Cortex of kidney (tissue), 1 donor: ENCODE measurements at places on chromosomes 4 and X.

DNA sequence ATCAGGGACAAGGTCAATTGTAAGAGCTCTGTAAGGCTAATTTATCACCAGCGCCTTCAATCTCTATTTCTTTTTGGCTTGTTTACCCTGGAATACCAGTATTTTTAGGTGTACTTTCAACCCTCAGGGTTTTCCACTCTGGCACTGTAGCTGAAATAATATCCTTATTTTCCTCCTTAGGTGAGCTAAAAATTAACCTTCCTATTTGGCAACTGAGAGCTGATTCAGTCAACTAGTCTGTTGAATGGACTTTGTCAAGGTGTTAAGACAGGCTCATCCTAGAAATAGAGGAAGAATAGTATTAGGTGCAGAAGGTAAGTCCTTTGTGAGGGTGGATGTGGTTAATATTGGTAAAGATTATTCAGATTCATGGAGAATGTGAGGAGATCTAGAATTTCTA lies 101.3 kb upstream of the BANK1 start:
- no peak for DNase-seq

DNA sequence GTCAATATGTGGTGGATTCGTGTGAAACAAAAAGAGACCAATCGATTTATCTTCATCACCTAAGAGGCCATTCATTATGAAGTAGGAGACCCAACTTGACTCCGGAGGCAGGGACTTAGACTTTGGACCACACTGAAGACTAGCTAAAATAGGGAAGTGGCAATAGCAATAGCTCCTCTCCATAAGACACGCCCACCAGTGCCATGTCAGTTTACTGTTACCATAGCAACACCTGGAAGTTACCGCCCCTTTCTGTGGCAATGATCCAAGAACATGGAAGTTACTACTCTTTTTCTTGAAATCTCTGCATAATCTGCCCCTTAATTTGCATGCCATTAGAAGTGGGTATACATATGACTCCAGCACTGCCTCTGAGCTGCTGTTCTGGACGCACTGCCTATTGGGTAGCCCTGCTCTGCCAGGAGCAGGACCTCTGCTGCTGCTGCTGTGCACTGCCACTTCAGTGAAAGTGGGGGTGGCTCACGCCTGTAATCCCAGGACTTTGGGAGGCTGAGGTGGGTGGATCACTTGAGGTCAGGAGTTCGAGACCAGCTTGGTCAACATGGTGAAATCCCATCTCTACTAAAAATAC lies 163.2 kb downstream of the PRKX start:
- no peak for DNase-seq

DNA sequence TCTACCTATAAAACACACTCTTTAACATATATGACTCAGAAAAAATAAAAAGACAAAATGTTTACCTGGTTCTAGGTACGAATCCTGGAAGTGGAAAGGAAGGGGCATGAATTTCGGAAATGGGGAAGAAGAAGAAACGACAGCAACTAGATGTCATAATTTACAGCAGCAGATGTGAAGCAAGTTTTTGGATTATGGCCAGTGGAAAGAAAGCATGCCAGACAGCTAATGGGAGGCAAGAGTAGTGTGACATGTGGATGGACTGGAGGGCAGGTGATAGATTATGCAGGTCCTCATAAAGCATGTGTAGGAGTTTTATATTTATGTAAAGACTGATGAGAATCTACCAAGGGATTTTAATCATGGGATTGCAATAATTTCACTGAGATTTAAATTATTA lies 279.0 kb upstream of the TACR3 start:
- no peak for DNase-seq

GRCh38 chr4:110484767-110485166 lies 8.8 kb downstream of the ENPEP start:
- DNase-seq, result no peak

GRCh38 chrX:43813898-43814297 lies 68.4 kb downstream of the MAOB start:
- DNase-seq, result no peak

- DNase-seq, result no peak
Measured at GRCh38 chr4:20878806-20879205, 178.5 kb downstream of the PACRGL start.

DNA sequence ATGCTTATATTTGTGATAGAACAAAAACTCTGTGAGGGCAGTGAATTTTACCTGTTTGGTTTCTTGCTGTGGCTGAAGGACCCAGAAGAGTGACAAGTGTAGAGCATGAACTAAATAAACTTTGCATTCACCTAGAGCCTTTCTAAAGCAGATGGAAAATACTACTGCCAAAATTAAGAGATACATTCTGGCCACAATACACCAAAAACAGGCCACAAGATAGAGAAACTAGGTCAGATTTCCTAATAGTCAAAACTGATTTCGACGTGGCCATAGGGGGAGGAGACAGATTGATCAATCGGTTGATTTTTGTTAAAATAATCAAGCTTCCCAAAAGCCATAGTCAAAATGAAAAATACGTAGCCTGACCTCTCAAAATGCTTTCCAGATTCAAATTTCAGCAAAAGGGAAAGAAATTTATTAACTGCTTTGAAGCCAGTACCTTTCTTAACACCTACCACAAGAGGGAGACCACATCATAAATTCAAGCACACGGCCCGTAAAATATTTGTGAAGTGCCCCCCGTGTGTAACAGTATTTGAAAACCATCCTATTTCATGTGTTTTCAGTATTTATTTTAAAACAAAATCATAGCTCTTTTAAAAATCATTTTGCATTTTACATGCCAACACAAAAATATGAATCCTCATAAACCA lies 132.4 kb downstream of the CORIN start:
- no peak for DNase-seq

DNA sequence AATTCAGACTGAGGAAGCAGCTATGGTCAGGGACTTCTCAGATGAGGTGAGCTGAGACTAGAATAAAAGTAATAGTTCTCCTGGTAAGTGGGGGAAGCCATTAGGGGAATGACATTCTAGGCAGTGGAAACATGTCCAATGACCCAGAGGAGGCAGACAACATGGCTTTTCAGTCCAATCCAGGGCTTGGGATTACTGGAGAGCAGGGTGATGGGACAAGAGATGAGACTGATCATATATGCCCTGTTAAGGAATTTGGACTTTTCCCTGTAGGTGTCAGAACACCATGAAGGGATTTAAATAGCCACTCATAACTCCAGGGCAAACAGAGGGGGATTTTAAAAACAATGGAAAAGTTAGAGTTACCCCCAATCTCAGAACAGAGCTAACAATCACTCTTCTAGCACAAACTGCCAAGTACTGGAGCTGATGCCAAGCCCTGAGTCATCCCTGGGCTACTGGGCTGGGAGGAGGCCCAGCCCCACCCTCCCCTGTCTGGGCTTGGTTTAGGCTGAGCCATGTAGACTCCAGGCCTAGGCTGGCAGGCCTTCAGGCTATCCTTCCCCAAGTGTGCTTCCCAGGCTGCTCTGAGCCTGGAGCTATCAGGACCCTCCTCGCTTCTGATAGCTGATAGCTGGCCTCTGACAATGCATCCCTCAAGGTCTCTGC lies 22.7 kb upstream of the MSN start:
- no peak for DNase-seq

DNA sequence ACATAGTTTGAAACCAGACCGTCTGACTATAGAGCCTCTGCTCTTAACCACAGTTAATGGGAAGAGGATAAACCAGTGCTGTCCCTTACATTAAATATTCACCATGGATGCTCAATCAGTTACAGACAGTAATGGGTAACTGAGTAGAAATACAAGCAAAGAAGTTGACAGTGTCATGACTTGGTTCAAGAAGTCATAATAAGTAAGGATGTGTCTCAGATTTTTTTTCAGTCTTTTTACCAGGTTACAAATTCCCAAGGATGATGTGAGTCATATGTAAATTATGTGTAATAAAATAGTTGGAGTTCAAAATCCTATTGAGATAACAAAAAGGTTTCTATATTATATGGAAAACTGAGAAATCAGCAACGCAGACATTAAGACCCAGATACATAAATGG lies 31.1 kb downstream of the ZCCHC4 start:
- DNase-seq, result no peak

- DNase-seq, result no peak
Measured at GRCh38 chr4:132266374-132266773, 882.7 kb upstream of the PCDH10 start.

DNA sequence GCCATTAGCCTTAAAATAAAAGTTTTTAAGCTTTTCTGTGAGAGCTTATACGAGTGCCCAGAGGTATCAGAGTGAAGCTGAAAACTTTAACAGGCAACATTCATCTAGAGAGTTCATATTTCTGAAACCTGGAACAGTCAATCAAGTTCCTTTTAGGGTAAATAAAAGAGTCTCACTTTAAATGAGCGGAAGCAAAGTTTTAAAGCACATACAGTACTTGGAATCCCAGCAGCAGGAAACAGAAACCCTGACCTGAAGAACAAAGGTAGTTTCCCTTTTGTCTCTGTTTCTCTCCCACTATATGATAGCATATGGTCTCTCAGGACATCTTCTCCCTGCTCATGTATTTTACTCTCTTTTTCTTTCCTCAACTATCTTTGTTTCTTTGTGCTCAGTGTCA lies 153.0 kb downstream of the ASB9 start:
- no peak for DNase-seq

GRCh38 chr4:110663738-110664444 lies 41.0 kb upstream of the PITX2 start:
- DNase-seq, result no peak

DNA sequence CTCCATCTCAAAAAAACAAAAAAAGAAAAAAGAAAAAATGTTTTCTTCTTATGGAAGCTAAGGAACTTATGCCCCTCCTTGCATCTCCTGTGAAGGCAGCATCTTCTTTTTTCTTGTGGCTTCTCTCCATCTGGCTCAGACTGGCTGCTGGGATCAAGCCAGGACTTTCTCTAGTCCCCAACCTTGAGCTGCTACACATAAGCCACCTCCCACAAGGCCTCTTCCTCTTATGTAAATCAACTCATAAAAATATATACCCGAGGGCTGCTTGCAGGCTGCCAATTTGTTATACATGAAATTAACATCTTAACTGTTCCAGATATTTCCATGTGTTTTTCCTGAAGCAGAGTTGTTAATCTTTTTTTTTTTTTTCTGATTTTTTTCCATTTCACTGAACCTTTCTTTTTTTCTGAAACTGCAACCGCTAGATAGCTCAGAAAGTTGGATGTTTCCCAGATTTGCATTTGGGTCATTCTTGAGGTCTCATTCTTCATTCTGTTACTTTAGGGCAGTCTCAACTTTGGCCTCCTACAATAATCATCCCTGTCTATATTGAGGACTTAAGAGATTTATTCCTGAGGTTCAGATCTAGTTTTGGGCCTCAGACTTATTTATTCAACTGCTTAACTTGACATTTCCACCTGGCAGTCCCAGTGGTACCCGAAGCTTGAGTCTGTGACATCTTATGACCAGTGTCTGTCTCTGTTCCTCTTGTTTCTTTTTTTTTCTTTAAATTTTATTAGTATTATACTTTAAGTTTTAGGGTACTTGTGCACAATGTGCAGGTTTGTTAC lies 10.3 kb downstream of the SNX25 start:
- no peak for DNase-seq

DNA sequence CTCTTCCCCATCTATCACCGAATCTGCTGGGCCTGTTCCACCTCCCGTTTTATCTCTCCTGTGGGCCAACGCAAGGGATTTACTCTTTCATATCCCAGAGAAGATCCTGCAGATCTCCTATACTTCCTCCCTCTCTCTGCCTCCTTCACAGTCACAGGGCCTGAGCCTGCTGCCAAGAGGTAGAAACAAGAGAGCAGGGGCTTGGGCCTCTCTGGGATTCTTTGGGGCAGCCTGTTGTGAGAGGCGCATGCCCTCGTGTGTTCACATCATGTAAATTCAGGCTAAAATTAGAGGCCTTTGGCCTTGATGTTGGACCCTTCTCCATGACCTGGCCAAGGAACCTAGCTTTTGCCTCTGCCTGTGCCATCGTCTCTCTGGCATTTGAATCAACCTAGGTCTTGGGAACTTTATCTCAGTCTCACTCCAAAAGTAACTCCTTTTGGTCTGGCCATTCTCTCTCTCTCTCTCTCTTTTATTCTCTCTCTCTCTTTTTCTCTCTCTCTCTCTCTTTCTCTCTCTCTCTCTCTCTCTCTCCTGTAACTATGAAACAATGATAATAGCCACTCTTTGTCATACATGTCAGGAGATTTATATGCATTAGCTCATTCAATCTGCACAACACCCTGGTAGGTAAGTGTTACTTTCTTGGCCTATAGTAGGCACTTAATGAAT lies 20.0 kb upstream of the EFNB1 start:
- DNase-seq, result no peak

DNA sequence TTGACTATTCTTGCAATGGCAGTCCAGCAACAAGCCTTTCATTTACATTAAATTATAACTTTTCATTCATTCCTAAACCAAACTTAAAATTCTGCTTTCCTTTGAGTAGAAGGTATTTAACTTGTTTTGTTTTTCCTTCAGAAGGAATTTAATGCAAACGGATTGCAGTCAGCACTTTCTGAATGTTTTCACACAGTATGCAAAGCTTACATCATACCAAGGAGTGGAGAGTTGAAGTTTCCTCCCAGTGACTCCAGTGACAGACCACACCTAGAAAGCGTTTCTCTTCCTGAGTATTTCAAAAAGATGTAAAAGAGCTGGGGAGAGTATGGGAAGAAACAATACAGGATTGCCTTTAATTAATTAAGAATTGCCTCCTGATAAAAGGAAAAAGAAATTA lies 8.1 kb downstream of the EPGN start:
- DNase-seq, result no peak

DNA sequence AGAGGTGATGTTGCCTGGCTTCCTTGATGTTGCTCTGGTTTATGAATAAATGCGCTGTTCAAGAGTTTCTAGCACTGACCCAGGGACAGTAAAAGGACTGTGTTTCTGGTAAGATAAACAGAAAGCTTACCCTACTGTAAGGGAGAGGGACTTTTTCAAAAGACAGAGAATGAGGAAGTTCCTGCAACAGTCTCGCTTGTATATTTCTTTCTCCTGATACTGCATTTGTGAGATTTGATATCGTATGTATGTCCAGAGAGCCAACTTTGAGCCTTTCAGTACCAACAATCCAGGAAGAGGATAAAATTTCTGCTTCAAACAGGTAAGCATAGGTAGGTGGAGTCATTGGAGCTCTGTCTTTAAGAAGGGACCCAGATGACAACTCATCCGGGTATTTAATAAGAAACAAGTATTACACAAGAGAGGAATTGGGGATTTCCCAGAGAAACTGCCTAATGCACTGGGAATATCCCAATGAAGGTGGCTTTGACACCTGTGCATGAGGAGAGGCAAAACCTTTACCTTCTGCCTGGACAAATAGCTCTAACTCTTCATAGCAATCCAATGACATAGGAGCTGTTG lies 773 bp downstream of the DAPP1 start:
- DNase-seq, result no peak

DNA sequence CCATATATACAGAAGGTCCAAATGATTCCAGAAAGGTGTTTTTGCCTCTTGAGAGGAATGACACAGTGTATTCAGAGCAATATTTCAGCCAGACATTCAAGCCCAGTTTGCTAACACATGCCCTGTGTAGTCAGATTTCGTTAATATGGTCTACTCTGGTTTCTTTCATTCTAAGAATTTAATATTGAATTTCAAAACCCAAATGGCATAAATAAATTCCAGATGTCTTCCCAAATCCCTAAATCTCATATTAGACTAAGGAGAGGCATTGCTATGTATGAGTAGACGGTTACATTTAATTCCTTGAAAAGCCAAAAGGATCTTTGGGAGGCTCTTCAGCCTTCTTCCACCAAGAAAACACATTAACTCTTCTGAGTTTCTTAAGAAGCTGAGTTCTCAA lies 66.3 kb upstream of the C1QTNF7 start:
- no peak for DNase-seq
